ENCODE measurements at places on chromosomes 7 and 10.

- DNase-seq, result no peak
Measured at GRCh38 chr7:155674556-155674955, 30.1 kb downstream of the RBM33 start.

GRCh38 chr7:54874804-54875203 is 115.8 kb upstream of the SEC61G start:
- no peak for DNase-seq

DNA sequence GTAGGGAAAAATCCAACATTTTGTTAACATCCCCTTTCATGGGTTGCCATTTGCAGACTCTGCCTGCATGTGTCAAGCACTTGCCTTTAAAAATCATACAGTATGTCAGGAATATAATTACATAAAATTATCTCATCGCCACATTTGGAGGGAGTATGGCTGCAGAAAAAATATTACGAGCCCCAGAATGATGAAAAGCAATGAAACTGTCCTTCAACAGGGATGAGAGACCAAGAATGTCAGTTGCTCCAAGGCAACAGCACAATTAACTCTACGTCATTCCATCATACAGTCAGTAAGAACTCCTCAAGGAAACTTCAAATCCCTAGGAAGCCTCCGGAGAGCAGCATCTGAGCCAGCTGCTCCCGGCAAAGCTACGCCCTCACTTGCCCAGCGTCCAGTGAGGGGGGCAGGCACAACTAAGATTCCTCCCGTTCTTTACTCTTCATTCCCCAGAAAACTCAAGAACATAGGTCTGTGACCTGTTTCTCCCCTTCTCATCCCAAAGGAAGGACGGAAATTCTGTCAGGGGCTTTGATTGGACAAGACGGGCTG is 132.9 kb downstream of the ANLN start:
- no peak for DNase-seq

DNA sequence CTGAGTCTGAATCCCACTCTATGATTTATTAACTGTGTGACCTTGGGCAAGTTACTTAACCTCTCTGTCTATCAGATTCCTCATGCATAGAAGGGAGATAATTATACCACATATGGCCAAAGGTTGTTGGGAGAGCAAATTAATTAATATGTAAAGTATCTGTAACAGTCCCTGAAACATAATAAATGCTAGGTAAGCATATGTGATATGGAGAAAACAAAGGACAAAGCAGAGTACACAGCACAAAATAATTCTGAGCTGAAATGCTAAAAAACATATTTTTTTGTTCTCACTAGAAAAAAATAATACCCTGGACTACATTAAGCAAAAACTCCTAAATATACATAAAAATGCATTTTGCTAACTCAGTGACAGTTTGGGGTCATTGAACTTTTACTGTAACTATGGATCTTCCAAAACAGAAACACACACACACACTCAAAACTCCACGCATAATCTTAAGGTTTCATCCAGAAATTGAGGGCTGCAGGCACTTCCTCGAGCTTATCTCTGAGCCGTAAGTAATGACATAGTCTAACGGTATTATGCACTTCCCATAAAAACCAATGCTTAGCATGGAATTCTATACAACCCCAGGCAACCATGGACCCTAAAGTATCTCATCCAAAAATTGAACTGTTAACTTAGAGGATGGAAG is 201.7 kb upstream of the PTN start:
- DNase-seq, result peak; percentile 2

DNA sequence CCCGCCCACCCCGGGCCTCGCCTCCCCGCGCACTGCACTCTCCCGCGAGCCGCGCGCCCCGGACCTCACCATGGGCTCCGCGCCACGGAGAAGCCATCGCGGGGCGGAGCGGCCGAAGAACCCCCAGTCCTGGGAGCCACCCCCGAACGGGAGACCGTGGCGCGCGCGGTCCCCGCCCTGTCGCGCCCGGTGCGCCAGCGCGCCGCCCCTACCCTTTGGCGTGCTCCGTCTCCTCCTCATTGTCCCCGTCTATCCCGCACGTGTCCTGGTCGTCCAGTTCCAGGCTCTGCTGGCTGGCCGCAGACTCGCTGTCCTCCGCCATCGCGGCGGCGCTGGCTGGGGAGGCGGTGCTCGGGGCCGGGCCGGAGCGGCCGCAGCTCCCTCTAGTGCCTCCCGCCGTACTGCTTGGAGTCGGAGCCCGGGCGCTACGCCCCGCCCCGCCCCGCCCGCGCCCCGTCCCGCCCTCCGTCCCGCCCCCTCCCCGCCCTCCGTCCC is at the start of gene NMT2:
Gene NMT2 (minus strand): TSS at position 403 of the 495 bp plus-strand sequence. CDS start 81 bp downstream, at position 322.
- DNase-seq, result peak; percentile 93

DNA sequence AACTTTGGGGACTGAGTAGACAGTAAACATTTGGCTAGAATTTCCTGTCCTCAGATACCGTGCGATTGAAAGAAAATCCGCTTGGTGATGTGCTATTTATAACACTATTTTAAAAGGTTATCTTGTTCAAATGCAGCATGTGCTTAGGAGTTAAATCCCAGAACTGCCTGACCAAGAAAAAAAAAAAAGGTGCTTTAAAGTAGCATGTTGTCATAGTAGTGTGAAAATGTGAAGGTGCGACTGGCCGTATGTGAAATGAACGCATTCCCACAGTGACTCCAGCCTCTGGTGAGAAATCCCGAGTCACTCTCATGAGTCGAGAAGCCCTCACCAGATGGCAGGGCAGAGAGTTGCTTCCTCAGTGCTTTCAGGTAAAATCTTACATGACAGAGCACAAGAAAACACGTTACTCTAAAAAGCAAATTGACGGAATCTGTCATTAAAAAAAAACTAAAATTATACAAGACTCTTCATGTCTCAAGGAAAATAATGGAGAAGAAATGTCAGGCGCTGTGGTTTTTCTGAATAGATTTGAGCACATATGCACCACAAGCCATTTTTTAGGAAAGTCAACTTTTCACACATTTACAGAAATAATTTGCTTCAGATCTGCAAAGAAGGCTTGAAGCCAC is 18.4 kb upstream of the KLF6 start:
- DNase-seq, result peak; percentile 92

DNA sequence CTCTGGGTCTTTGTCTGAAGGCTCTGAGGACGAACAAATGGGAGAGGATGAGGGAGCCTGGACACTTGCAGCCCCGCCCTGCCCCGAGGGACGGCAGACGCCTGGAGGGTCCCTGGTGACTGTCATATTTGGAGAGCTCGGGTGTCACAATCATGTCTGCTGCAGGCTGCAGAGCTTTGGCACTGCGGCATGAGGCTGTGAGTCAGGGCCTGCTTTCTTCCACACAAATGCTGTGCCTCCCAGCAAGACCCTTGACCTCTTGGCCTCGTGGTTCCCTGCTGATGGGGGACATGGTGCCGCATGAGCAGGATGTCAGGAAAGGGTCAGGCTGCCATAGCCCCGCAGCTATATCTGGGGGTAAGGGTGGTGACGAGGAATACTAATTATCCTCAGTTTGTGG is 64.9 kb upstream of the PPIF start:
- no peak for DNase-seq

GRCh38 chr10:16192337-16192736 is 244.5 kb upstream of the PTER start:
- no peak for DNase-seq

DNA sequence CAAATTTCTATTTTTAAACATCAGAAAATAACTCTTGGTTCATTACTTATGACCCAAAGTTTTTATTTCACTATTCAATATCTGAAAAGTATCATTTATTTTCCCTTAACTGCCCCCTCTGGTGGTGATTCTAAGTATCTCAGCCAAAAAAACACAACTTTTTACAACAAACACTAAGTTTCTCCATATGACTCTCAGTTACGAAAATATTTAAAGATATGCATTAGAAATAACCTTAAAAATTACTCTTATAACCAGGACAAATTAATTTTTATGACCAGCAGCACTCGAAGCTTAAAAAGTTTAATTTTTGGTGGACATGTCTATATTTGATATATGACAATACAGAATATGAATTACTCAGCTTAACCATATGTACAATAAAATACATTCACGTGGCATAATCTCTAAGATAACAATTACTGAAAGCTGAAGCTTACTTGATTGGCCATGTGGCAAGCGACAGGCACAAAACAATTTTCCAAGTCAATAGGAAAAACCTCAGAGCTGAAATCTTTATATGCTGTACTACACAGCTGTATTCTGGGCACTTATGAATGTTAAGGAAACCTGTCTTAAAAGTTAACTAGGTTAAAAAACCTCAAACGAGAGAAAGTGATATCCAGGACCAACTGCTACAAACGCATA is 2.3 kb downstream of the HNRNPA2B1 start:
- DNase-seq, result peak; percentile 59

- no peak for DNase-seq
Measured at GRCh38 chr7:36309716-36310115, 79.9 kb upstream of the ANLN start.

DNA sequence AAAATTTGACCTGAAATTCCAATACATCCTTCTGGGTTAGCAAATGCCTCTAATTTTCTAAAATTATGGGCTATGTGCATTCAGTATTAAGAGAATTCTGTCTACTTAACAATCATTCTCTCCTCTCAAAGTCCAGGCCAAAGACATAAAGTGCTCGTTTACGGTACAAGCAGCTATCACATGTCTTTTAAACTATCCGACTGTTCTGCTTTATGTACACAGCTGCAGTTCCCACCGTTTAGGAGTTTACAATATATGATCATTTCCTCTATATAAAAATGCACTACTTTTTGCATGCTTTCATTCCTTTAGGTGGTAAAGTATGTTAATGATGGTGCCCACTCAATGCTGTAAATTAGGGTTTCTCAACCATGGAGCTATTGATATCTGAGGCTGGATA is 34.0 kb downstream of the CDK6 start:
- no peak for DNase-seq

- DNase-seq, result no peak
Measured at GRCh38 chr10:26543567-26544306, 105.6 kb downstream of the APBB1IP start.

DNA sequence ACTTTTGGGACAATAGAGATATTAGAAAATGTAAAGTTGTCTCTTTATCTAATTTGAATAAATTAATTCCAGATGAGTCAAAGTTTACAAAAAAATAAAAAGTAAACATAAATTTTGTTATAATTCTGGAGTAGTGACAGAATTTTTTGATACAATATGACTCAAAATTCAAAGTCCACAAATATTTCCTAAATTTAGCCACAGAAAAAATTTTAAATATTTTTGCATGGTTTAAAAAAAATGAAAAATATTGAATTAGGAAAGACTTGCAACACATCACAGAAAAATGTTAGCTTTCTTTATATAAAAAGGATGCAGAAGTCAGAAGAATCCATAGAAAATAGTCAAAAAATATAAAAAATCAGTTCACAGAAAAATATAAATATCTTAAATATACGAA is 117.7 kb downstream of the ARHGAP21 start:
- DNase-seq, result no peak

- peak; percentile 42 for DNase-seq
Measured at GRCh38 chr10:137031-137430, 1.8 kb downstream of the ZMYND11 start.

DNA sequence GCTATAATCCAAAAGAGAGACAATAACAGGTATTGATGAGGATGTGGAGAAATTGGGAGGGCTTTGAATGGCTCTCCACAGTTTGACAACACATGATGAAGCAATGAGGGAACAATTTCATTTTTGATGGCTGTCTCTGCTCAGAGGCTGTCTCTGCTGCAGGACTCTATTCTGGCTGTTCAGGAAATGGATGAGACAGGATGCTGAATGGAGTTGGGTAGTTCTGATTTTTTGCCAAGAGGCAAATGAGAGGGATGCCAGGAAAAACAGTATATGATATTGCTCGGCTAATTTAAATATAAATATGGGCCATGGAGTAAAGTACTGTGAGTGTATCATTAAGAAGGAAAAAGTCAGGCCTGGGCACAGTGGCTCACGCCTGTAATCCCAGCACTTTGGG is 16.8 kb downstream of the APBB1IP start:
- no peak for DNase-seq

GRCh38 chr7:33152087-33152486 is 22.7 kb downstream of the BBS9 start:
- DNase-seq, result no peak

DNA sequence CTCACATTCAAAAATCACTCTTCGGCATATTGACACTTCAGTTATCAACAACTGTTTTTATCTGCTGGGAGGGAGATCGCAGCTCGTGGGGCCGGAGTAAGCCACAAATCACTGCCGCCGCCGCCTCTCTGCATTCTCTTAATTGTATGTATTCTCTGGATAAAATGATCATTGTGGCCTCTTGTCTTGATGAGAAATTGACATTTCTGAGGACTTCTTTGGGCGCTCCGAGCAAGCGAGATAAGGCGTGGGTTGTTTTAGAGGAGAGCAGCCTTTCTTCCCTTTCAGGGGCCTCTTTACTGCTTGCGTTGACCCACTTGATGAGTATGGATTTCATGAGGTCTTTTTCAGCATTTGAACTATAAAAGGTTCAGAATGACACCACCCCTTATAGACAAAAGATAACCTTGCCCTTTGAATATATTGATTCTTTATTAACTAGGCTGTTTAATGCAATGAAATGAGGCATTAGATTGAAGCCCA is 130.6 kb downstream of the EBF3 start:
- DNase-seq, result no peak

DNA sequence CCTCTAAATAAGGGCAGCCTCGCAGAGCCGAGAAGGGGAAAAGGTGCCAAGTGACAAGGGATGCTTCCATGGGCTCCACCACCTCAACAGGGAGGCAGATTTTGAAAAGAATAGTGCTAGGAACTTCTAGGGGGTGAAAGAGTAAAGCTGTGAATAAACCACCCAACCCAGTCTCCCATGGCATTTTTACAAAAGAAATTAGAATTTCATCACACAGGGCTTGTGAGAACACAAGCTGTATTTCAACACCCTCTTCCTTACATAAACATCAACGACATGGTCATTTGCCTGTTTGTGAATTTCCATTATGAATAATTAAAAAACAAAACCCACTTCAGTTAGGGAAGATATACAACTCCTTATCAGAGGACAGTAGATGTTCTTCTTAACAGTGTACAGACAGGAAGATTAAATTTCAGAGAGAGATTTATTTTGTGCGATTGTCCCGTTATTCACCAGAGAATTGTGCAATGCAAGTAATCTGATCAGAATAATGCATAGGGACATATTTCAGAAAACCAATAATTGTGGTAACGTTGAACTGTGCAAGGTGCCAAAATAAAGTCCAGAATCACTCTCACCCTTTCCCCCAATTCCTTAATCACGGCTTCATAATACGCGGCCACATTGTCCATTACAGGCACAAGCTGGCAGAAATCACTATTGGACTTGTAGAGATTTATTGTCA is 207.8 kb upstream of the MGMT start:
- DNase-seq, result no peak

DNA sequence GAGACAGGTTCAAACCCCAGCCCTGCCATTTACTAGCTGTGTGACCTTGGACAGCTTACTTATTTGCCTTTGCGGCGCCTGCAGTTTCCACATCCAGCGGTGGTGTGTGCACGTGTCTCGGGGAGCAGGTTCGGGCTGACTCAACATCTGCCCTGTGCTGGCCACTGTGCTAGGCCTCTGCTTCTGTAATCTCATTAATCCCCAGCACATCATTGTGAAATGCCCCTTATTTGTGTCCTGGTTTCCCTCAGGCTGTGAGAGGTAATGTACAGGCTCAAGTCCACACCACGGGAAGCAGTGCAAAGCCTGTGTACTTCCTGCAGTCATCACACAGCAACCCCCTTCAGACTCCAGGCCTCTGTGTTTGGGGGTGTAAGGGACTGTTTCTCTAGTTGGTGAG is 285.7 kb downstream of the RPS24 start:
- no peak for DNase-seq

Data from OCI-M1 (cell line).